ENCODE measurements at places on chromosomes 2 and 18.

DNA sequence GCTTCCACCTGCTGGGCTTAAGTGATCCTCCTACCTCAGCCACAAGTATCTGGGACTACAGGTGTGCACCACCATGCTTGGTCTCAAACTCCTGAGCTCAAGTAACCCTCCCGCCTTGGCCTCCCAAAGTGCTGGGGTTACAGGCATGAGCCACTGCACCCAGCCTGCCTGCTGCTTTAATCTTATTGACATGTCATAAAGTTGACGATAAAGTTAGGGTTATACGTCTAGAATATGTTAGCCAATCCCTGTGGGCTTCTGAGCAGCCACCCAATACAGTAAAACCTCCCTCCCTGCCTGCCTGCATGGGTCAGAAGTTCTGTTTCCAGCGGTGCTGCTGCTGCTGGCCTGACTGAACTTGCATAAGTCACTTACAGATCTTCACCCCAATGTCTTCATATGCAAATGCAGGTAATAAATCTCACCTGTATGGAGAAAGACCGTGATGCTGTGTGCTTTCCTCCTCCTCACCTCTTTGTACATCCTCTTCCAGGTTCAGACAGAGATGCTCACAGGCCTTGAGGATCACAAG is 30.1 kb downstream of the TGIF1 start:
- no peak for DNase-seq

DNA sequence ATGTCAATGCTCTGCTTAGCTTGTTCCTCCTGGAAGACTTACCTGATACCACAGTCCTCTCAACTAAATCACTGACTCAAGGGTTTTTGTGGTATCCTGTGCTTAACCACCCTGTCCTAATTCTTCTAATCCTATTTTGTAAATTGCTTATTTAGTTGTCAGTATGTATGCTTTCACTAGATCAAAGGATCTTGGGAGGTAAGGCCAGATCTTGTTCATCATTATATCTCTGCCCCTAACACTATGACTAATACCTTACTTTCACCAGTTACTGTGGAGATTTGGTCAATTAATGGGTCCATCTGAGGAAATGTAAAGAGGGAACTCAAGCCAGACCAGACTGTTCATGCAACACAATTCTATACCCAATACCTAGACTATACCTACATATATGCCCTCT is 203.2 kb downstream of the GULP1 start:
- DNase-seq: no peak

DNA sequence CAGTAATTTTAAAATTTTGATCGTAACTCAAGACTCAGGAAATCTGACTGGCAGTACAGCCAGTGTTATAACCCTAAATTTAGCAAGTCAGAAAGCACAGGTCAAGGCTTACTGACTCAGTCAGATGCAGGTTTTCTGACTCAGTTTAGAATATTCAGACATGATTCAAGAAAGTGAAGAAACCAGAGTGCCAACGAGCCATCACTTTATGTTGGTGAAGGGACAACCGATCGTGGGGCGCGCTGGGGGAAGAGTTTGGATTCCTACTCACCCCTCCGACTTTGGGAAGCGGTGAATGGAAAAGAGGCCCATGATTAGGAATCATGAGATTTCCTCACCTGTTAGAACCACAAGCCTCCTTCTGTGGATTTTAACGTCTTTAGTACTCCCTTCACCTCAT is 998 bp downstream of the RNF149 start:
- DNase-seq: peak; percentile 34

DNA sequence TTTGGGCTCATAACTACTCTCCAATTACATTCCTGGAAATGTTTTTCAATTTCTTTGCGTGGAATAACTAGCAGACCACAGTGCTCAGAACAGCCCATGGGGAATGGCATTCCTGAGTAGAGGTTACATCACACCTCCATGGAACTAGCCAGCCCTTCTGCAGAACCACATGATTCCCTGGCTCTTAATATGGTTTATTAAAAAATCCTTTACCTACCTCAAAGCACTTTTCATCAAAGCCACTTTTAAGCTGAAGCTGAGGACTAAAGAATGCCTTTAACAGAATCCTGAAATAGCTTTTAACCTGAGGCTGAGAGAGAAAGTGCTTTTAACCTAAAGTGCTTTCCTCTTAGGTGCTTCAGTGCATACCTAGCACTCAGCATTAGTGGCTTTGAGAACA is 376.3 kb downstream of the ARHGAP15 start:
- DNase-seq: no peak

DNA sequence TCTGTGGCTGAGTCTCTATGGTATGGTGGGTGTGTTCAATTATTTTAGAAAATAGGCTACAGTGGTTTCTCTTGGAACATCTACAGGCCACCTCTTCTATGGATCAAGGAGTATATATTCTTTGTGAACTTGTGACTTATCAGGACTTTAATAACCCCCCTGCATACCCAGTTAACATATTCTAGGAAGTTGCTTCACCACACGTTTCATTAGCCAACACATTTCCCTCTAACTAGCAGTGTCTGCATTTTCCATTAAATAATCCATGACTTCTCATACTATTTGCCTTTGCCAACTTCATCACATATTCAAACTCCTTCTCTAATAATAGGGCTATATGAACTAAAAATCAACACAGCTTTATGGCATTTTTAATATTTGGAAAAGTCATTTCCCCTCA is 187.6 kb upstream of the ARL4C start:
- no peak for DNase-seq

GRCh38 chr2:139366681-139367080 is 586.5 kb upstream of the NXPH2 start:
- DNase-seq: no peak

DNA sequence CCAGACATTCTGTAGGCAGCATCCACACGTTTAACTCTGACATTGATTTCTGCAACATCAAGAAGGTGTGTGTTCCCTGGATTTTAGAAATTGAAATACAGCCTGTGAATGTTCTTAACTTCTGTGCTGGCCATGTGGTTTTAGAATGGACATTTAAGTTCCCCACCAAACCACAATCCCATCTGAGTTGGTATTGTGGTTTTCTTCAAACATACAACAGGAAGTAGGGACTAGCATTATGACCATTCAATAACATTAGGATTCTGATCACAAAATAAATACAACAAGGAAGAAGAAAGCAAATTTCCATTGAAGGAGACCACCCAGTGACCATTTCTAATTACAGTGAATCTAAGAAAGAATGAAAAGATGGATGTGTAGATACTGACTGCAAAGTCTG is 51.2 kb downstream of the MAP3K20 start:
- peak; percentile 28 for DNase-seq

DNA sequence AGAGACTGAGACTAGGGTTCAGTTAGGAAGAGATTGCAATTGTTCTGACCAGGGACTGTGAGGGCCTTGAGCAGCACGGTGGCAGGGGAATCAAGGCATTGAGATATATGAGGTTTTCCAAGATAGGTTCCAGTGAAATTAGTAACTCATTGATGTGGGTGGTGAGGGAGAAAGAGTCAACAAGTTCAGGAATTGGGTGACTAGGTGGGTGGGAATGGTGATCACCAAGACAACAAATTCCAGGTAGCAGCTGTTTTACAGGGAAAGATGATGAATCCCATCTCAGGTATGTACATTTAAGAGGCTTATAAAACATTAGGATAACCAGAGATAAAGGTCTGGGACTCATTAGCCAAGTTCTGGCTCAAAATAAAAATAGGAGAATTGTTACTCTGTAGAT is 251.5 kb upstream of the MGAT5 start:
- DNase-seq: peak; percentile 94

- peak; percentile 28 for DNase-seq
These were observed 20.8 kb upstream of the GCG start for GRCh38 chr2:162172802-162173370.
